Omental fat pad (tissue), 4 donors: ENCODE measurements at places on chromosomes 7 and 10. TPM values are rescaled to one million over a fixed set of nuclear protein-coding genes. Genes with fewer than 3 reads are reported as not detected.

DNA sequence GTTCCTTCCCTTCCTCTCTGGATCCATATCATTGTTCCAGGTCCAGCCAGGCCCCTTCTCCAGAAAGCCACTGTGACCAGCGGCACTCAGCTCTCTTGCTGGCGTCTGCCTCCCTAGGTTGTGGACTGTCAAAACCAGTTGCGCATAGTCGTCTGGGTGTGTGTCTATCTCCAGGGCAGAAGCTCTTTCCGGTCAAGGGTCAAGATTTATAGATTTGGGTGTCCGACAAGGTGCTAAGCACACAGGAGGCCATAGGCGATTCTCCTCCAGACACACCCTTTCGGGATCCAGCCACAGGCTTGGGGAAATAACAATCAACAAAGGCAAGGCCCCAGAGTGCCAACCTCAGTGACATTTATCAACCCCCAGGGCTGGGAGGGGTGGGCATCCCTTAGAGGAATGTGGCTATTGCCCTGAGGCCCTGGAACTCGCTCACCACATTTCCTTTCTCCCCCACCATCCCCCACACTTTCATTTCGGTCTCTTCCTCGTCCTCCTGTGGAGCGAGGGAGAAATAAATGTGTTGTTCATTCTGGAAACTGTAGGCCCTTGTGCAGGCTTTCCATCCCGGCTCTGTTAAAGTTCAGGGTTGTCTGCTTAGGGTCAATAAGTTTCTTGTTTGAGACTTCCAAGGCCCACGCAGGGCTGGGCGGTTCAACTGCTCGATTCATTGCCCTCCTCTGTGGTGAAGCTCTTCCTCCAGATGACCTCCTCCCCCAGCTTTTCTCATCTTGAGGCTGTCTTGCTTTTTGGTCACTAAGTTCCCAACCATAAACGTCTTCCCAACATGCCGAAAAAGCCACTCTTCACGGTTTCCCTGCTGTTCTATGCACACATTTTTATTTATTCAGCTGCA is 57.9 kb downstream of the AFAP1L2 start:
- DNase-seq = no peak

PPP1R9A gene
- total RNA-seq = 5.5 TPM

- no peak for DNase-seq
These were observed 42.9 kb upstream of the PSAP start for GRCh38 chr10:71893920-71894319.

SPDYE2 gene
- total RNA-seq = not detected

IKZF1 gene
- 20.0 TPM for total RNA-seq

DNA sequence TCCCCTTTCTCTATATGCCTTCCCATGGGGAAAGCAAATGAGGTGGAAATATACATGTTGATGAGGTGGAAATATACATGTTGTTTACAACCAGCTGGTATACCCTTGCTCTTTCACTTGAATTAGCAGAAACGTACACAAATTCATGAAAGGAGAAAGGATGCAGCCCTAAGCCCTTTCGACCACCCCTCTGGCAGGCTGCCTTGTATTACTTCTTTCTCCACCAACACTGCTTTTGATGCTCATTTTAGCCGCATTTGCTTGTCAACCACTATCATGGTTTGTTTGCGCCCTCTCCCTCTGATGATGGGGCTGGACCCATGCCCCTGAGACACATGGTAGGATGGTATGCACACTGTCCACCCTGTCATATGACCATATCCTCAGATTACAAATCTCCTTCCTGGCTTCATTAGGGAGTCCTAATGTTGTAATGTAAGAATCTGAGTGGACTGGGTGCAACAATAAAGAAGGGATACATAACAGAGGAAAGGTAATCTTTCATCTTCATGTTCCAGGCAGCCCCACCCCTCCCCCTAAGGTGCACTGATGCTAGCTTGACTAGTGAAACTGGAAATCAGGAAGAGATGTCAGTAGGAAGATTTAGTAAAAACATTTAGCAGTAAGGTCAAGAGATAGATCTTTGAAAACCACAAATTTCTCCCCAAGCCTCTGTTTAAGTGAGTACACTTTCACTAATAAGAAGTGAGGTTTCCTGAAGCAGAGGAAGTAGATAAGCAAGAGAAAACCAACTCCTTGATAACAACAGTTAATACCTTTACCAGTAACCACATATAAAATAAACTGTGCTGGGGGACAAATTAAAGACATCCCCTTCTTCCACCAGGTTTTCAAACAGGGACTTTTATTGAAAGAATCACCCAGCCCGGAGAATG is 536.8 kb upstream of the NRP1 start:
- no peak for DNase-seq

ANKRD61 gene
- total RNA-seq = not detected

- no peak for DNase-seq
These were observed 43.4 kb downstream of the MYOF start for GRCh38 chr10:93438613-93439253.

- DNase-seq = no peak
These were observed 30.4 kb upstream of the DPYSL4 start for GRCh38 chr10:132156382-132156781.

HTRA1 gene
- 402 TPM for total RNA-seq

DNA sequence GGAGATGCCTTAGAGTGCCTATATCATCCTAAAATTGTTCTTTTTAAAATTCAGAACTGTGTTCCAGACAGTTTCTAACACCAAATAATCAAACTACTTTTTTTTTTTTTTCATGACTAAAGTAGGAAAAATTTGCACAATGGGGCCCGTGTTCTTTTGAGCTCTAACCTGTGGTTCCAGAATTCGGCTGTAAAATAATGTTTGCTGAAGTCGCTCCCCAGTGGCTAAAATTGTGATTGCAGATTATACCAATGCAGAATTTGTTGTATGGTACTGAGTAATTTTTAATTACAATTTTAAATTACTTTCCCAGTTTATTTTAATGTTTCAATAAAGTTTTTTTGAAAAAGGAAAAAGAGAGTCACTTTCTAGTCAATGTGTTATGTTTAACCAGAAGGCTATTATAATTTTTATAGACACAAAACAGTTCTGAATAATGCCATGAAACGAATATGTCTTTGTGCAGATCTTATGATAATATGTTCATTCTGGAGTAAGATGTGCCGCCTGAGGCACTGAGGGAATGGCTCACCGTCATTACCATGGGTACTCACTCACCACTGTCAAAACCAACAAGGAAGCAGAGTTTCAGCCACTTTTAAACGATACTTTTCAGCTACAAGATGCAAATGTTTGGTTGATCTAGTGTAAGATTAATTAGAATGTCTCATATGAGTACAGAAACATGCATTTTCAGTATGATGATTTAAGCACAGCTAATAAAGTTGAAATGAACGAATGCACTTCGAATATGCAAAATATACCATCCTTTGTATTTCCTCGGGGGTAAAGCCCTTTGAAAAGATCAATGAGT is 173.6 kb downstream of the PRKCQ start:
- DNase-seq = no peak

DNA sequence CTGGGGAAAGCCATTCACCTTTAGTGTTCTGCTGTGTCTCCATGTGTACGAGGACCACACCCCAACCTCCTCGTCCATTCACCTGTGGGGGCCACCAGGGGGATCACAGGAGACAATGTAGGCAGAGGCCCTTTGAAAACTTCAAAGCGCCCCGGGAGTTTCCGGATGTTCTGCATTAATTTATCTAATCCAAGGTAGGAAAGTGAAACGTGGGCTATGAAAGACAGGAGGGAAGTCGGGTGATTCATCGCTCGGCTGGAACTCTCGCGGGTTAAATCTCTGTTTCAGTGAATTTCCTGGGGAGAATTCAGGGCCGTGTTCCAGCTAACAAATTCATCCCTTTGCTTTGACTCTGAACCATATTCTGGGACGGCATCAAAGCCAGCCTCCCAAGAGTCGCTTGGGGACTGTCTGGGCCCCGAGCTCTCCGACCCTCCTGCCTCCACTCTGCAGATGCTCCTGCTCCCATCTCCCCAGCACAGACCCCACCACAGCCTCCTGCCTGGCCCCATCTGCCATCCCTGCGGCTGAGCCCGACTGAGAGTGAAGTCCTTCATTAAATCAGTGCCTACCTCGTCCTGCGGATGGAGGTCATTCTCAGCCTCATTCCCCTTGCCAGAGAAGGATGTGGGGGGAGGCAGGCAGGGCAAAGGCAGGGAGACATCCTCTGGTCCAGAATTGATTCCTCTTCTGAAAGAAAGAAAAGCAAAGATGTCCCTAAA is 114.1 kb upstream of the CARD11 start:
- DNase-seq = no peak

USP6NL gene
- 15.1 TPM for total RNA-seq

TRIL gene
- total RNA-seq = 6.1 TPM

DNA sequence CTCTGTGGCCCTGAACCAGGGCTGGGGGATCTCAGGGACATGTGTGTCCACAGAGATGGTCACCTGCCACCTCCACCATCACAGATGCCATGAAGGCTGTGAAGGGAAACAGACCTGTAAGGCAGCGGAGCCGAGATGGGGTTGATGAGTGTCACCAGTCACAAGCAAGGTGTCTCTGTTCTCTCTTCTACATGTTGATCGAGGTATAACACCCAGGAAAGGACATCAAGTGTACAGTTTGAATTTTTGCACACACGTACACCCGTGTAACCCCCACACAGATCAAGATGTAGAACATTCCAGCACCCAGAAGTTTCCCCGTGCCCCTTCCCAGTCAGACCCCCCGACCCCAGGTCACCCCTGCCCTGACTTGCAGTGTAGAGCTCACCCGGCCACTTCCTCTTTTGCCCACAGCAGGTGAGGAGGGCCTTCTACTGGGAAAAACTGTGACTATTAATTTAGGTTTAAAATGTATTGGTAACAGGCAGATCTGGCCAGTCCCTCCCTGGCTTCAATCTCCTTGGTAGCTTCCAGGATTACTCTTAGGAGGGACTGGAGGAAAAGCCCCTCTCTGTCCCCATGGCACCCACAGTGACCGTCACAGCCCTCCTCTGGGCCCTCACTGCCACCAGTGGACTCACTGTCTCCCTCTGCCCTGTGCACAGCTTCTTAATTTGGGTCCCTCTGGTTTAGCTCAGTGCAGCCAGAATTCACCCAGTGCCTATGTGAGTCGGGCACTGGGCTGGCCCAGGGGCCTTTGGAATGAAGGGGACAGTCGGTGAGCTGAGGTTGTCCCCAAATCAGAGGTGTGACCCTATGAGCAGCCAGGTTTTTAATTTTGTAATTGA is 108.2 kb downstream of the LHPP start:
- no peak for DNase-seq

GRCh38 chr7:144835155-144835611 is 670 bp downstream of the TPK1 start:
- DNase-seq = no peak

- DNase-seq = no peak
These were observed 143.3 kb upstream of the DKK1 start for GRCh38 chr10:52170776-52171175.

GHRHR gene
- not detected for total RNA-seq

DNA sequence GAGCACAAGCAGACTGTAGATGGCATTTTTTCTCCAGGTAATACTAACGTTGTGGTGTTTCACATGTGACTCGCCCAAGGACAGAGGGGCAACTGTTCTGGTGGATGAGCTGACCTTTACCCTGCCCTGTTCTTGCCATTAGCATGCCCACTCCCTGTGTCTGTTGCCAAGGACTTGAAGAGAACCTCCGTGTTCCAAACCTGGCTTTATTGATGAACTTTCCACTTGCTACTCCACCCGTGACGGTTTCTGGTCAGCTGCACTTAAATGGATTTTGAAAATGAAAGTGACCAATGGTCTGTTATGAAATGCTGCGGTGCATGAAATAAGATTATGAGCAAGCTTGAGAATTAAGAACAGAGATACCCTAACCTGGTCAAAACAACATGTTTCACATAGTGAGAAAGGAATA is 30.4 kb downstream of the LRRC4 start:
- no peak for DNase-seq
